ENCODE measurements at places on chromosomes 2 and 18.

GRCh38 chr2:240440704-240441320, 5.3 kb downstream of the GPC1 start:
- no peak for DNase-seq

DNA sequence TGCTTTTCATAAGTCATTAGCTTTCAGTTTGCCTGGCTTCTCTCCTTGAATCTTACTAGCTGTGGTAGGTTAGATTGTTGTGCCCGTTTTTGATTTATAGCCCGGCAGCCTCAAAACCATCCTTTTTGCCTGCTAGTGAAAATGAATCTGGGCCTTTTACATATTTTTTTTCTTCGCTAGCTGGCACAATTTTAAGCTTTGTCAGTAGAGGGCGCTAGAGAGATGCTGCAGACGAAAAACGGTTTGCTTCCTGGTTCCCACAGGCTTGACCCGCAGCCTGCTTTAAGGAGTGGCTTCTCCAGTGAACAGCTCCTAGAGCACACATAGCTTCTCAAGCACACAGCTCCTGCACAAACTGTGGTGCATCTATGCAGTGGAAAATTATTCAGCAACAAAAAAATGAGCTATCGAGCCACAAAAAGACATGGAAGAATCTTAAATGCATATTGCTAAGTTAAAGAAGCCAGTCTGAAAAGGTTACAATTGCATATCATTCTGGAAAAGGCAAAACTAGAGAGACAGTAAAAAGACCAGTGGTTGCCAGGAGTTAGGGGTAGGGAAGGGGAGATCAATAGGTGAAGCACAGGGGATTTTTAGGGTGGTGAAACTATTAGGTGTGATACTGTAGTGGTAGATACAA, 47.9 kb downstream of the E2F6 start:
- no peak for DNase-seq

DNA sequence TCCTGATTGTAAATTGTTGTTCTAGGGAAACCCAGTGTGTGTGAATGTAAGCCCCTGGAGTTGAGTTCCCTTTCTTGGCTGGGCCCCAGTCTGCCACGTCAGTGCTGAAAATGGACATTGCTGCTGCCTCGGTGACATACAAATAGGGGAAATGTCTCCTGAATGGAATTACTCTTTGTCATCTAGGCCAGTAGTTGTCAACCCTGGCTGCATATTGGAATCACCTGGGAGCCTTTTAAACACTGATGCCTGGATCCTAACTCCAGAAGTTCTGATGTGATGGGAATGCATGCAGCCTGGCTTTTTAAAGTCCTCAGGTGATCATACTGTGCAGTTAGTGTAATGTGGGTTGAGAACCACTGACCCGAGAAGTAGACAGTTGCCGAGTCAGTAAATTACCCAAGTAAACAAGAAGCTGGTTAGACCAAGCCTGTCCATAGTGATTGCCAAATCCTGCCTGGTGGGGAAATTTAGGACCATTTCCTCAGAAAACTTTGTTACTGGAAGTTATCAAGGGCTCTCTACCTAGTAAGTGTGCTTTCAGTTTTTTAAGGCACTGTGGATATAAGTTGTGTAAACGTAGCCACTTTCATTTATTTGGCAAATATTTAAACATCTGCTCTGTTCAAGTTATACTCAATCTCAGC, 27.6 kb upstream of the IL1R1 start:
- DNase-seq: no peak

- DNase-seq: no peak
Measured at GRCh38 chr2:123768233-123768632, 256.9 kb upstream of the CNTNAP5 start.

DNA sequence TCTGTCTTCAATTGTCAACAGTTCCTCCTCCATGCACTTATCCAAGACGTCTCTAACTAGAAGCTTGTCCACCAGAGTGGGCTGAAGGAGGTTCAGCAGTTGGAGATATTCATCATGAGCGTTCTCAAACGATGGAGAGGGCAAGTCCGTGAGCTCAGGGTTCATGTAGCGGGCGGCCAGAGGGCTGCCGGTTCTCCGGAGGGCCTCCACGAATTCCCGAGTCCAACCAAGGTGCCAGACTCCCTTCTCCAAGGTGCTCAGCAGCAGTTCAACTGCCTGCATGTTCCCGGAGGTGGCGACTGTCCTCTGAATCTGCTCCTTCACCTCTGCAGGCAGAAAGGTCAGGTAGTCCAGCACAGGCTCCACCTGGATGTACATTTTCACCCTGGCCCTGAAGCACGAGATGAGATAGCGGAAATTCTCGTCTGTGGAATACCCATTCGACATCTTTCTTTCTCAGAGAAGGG, 590 bp downstream of the IFIH1 start:
- peak; percentile 42 for DNase-seq

GRCh38 chr2:109381327-109381820, 232.4 kb downstream of the SEPTIN10 start:
- no peak for DNase-seq

DNA sequence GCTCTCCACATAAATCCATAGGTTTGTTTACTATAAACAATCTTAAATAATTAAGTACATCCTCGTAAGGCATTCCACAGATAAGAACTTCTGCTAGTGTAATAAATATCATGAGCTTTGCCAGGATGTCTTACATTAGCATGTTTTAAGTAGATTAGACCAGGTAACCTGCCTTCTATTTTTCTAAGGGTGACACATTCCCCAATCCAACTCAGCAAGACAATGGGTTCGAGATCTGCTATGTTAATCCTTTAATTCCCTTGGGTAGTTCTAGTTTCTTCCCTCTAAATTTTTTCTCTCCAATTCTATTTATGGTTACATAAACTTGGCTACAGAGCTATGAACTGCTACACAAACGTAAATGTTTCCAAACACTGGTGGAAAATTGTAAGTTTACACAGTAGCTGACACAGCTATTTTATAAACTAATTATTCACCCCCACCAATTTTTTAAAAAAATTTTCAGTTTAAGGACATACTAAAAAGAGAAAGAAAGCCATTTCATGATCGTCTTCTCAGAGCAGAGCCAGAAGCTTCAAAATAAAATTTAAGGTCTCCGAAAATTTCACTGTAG, 386.5 kb upstream of the SLC39A10 start:
- no peak for DNase-seq

GRCh38 chr2:219082332-219082958, 21.7 kb upstream of the IHH start:
- no peak for DNase-seq

GRCh38 chr2:10042301-10043161, 819 bp upstream of the KLF11 start:
- peak; percentile 49 for DNase-seq

DNA sequence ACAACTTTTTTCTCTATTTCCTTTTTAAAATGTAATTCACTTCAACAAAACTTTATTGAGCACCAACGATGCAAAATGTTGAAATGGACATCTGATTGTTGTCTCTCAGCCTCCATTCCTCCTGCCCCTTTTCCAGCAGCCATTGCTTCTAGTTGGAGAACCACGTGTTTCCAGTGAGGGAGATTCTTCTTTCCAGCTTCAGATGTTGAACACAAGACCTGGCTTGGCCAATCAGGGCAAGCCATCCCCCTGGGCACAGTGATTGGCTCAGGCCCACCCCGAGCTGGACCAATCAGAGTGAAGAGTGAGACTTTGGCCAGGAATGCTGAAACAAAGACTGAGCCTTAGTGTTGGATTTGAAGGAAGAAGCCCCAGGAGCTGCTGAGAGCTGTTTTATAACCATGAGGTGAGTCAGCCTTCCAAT, 59.0 kb downstream of the E2F6 start:
- DNase-seq: no peak

DNA sequence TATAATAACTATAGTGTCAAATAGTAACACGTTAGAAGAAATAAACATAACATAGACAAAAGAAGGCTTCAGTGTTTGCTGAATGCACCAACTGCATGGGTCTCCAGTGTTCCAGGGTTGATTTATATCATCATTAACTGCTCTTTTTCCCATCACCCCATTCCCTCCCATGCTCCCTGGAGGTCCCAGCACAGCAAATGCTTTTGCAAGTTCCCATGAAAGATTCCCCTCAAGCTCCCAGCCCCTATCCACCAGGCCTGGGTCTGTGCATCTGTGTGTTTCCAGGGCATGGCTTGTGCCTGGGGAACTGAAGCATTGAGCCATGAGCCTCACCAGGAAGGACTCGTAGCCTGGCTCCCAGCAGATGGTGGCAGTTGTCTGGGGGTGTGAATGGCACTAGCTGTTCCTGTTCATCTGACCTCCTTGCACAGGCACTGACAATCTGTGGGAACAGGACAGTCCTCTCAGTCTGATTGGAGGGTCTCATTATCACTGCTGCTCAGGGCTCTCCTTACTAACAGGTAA, 164.6 kb upstream of the RMP24 start:
- no peak for DNase-seq

DNA sequence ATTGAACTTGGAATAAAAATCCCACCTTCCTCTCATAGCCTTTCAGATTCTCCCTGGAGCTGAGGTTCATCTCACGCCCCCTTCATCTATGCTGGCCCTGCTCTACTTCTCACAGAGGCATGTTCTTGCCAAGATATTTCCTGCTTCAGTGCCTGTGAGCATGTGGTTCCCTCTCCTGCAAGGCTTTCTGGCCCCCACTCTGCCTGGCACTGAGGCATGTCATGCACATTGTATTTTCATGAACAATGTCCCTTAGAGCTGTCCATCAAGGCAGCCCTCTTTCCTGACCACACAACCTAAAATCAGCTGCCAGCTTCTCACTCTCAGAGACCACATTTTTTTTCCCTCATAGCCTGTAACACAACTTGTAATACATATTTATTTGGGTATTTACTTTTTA, 18.0 kb upstream of the HK2 start:
- no peak for DNase-seq

DNA sequence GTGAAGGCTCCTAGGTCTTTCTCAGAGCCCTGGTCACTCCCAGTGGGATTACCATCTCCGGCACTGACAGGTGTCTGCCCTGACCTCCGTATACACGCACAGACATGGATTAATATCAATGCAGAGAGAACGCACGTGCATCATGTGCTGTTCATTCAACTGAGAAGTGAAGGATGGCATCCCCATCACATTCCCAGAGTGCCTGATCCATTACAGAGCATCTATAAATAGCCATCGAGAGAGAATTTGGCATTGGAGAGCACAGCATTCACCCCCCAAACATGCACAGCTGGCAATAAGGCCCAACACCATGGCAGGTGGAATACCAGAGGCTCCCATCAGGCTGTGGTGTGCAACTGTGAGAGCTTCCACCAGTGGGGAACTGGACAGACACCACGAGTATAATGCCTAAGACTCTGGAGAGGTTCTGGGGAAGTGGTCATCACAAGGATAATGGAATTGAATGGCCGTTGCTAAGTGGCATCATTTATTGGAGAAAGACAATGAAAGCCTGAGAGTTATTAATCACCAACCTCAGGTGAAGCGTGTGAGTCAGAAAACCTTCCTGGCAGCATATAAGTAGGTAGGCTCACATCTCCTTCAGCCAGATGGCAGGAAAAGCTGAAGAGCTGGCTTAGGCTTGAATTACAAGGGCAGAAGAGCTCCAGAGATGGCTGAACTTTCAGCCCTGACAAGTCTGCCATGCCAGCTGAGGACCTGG, 244.5 kb upstream of the ID2 start:
- DNase-seq: no peak

DNA sequence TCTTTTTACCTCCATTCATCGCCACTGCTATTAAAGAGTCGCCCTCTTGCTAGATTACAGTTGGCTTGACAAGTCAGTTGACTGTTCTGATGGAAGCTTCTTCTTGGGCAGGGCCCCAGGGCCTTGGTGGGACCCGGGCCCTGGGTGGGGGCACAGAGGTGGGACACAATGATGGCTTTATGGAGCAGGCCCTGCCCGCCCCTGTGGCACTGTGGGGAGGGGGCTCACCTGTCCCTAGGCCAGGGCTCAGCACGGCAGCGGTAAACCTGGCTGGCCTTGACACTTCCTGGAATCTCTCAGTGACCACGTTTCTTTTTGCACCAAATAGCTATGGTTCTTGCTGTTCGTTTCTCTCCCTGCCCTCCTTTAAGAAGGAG, 4.9 kb upstream of the HS6ST1 start:
- DNase-seq: no peak

DNA sequence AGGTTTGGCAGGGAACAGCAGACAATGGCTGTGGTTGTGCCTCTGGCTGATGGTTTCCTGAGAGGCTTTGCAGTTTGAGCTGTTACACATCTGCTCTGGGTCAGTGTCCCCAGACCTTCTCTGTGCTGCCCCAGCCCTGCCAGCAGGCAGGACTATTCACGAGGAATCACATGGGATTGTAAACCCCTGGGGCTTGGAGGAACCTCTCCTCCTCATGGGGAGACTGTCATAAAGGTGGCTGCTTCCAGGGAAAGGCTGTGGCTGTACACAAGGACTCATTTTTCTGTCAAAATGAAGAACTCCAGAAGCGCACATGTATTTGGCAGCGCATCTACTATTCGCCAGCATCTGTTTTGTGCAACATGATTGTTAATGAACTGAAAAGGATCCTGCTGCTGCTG, 142.6 kb upstream of the CYP1B1 start:
- no peak for DNase-seq

DNA sequence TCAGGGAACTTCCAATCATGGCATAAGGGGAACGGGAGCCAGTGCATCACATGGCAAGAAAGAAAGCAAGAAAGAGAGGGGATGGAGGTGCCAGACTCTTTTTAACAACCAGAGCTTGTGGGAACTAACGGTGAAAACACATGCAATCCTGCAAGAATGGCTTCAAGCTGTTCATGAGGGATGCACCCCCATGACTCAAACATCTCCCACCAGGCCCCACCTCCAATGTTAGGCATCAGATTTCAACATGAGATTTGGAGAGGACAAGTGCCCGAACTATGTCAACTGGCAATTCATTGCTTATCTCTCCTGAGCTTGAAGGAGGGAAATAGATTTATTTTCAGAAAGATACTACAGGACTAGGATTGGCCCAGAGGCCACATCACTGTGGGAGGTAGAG, 270.0 kb downstream of the SLC4A3 start:
- DNase-seq: no peak

DNA sequence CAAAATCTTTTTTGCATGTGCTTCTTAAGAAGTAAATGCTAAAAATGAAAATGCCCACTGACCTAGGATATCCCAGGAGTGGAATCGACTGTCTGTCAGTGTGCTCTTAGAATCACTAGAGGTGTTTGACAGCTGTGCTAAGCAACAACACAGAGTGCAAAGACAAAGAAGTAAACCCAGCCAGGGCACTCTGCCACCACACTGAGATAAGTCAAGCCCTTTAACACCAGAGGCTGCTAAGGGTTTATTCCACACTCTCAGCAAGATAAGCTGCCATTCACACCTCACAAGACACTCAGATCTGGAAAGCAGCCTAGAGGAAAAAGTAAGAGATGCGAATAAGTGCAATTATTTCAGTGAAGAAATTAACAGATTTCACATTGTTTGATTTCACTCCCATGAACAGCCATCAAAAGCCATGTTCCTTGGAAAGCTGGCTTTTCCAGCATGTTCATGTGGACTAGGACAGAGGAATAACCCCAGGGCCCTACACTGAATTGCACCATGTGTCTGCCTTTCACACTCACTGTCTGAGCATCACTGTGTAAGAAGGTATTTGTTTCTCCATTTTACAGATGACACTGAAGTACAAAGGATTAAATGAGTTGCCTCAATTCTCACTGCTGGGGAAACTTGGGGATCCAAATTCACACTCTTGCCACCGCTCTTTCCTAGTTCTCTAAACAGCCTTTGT, 6.0 kb upstream of the BMP10 start:
- DNase-seq: no peak

- no peak for DNase-seq
Measured at GRCh38 chr18:286515-287310, 18.9 kb upstream of the THOC1 start.

GRCh38 chr18:59912007-59912550, 12.3 kb downstream of the PMAIP1 start:
- no peak for DNase-seq

GRCh38 chr2:163436963-163437362, 298.8 kb downstream of the FIGN start:
- no peak for DNase-seq

- DNase-seq: no peak
Measured at GRCh38 chr2:39739386-39739785, 39.7 kb downstream of the THUMPD2 start.
